ENCODE measurements at places on chromosomes 1 and 21.

DNA sequence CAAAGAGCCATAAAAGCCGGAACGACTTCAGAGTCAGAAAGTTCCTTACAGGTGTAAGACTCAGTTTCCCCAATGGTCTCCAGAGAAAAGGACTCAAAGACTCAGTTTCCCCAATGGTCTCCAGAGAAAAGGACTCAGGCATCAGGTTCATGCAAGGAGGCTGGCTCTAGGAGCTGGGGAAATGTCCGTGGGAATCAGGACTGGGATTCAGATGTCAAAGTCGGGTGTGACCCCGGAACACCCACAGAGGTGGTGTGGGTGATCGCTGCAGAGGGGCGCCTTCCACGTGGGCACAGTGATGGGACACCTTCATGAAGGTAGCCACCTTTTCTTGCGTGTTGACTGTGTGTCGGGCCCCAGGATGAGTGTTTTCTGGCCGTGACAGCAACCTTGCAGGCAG is 340.8 kb downstream of the NPHP4 start:
- DNase-seq: no peak

- no peak for DNase-seq
These were observed 880.6 kb downstream of the BRINP3 start for GRCh38 chr1:189597083-189597482.

- no peak for DNase-seq
These were observed 859.6 kb downstream of the LTN1 start for GRCh38 chr21:28133116-28133515.

GRCh38 chr1:177950506-177950905 is 19.4 kb downstream of the SEC16B start:
- no peak for DNase-seq

DNA sequence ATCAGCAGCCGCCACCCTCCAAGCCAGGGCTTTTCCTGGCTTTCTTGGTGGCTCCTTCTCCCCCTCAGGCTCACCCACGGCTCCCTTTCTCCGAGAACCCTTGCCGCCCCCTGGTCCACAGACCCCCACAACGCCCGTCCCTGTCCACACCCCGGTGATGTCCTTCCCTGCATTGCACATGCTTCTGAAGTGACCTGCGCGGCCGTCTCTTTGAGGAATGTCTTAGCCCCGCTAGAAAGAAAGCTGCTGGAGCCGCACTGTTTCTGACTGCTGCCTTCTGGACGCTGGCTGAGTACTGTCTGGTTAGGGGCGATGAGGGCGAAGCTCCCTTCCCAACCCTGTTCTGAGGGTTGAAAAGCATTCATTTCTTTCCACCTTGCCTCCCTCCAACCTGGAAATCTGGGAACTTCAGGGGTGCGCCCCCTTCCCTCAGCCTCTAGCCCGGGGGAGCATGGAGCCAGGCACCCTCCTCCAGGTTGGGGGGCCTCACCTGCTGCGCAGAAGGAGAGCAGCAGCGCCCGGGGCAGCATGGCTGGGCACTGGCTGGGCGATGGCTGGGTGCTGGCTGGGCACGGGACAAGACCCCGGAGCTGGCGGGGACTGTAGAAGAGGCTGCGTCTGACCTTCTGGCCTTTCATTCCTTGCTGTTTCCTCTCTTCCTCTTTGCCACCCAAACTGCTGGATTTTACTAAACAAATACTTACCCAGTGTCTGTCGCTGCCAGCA is at the start of gene CLEC20A:
CLEC20A (minus strand) TSS at position 555 of the 726 bp plus-strand sequence; CDS start at position 530, 25 bp downstream.
- DNase-seq: no peak

Data from activated CD4-positive, alpha-beta memory T cell treated with anti-CD3 and anti-CD28 coated beads, Interleukin-2, amount 10 ng/mL, durations not matched to agents 7 days and 5 days (primary cell).